ENCODE measurements at places on chromosomes 7 and 10. TPM values are rescaled to one million over a fixed set of nuclear protein-coding genes. Genes with fewer than 3 reads are reported as not detected.

AIFM2 gene
- 20.2 TPM for total RNA-seq

TDRD1 gene
- 5.8 TPM for total RNA-seq

DNA sequence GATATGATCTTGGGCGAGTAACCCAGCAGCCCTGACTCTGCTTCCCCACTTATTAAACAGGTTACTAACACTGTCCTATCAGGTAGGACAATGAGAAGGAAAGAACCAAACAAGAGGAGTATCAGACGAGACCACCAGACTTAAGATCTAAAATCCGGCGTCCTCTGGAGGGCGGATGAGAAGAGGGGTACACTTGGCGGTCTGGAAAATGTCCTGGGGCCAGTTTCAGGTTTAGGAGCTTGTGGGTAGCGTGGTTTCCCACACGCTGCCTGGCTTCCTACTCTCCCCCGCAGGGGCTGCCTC is 635 bp downstream of the ZNF32 start:
- DNase-seq, result no peak

- peak; percentile 99 for DNase-seq
Observed at GRCh38 chr7:134986363-134987251, at the start of gene AGBL3. Gene AGBL3 (plus strand): TSS chr7:134986508. CDS start chr7:134987934, 1,426 bp downstream.

DNA sequence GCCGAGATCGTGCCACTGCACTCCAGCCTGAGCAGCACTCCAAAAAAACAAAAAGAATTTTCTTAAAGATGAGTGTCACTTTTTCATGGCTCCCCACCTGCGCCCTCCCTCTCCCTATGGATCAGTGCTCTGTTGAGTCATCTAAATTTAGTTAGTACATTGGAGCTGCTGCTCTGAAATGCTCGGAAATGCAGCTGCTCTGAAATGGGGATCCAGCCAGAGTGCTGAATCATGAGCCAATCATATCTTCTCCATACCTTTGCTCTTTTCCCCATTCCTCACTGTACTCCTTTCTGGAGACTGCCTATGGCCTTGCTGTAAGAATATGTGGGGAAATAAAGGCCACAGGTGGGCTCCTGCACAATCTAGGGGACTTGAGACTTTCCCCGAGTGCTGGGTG is 188.8 kb downstream of the ZNF438 start:
- DNase-seq, result no peak
